ENCODE measurements at places on chromosomes 7 and 10. TPM values are rescaled to one million over a fixed set of nuclear protein-coding genes. Genes with fewer than 3 reads are reported as not detected.

TFEC gene
- total RNA-seq = 1.9 TPM

- no peaks in the 10 kb centered on the region for H3K36me3 ChIP-seq
- no peak overlapping the region for H3K4me3 ChIP-seq
- H3K4me1 ChIP-seq = no peaks in the 10 kb centered on the region
- no peaks in the 10 kb centered on the region for H3K27me3 ChIP-seq
- H3K27ac ChIP-seq = no peak overlapping the region
Measured at GRCh38 chr7:92854501-92855238, 18.3 kb upstream of the CDK6 start.

POP7 gene
- total RNA-seq = 19.1 TPM

CPA4 gene
- total RNA-seq = 6.0 TPM

H2BK1 gene
- total RNA-seq = not detected

- no peaks in the 10 kb centered on the region for H3K4me1 ChIP-seq
- H3K4me3 ChIP-seq = no peak overlapping the region
- no peaks in the 10 kb centered on the region for H3K36me3 ChIP-seq
- no peak overlapping the region for H3K27ac ChIP-seq
- no peaks in the 10 kb centered on the region for H3K27me3 ChIP-seq
Measured at GRCh38 chr10:44674536-44675386, 236.4 kb upstream of the TMEM72 start.

DNA sequence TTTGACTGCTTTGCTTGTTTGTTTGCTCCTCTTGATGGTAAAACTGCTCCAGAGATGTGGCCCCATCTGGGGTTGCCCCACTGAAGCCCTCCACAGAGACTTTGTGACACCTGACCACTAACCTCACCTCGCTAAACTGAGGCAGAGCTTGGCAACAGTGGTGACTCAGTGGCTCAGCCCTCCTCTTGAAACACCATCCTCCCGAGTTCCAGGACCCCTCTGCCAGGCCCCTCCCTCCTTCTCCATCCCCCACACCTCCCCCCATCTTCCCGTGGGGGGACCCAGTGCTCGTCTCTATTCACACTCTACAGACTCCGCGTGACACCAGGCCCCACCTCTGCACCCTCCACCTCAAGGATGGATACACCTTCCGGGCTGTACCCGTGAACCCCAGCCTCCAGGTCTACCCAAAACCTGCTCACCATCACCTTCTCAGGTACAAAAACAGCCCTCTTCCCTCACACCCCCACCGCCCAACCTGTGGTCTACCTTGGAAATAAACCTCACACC lies 19.0 kb upstream of the RET start:
- H3K36me3 ChIP-seq = no peaks in the 10 kb centered on the region
- H3K27me3 ChIP-seq = no peaks in the 10 kb centered on the region
- H3K4me1 ChIP-seq = no peaks in the 10 kb centered on the region
- no peak overlapping the region for H3K27ac ChIP-seq

LLCFC1 gene
- total RNA-seq = not detected

- H3K4me1 ChIP-seq = no peaks in the 10 kb centered on the region
- H3K27me3 ChIP-seq = no peaks in the 10 kb centered on the region
- no peaks in the 10 kb centered on the region for H3K36me3 ChIP-seq
- no peak overlapping the region for H3K4me3 ChIP-seq
- H3K27ac ChIP-seq = no peak overlapping the region
- no peak for DNase-seq
Measured at GRCh38 chr7:71320916-71321315, 189.0 kb downstream of the GALNT17 start.

- no peak overlapping the region for H3K4me3 ChIP-seq
- no peaks in the 10 kb centered on the region for H3K27me3 ChIP-seq
- H3K4me1 ChIP-seq = no peaks in the 10 kb centered on the region
- no peak overlapping the region for H3K27ac ChIP-seq
Measured at GRCh38 chr7:110373416-110373815, 717.5 kb upstream of the LRRN3 start.

SPDYE2 gene
- 0.16 TPM for total RNA-seq

TMEM254 gene
- total RNA-seq = 3.4 TPM

TMEM270 gene
- not detected for total RNA-seq

ANXA8L1 gene
- 44.2 TPM for total RNA-seq

DLX5 gene
- not detected for total RNA-seq

EFCAB10 gene
- not detected for total RNA-seq

- DNase-seq = no peak
- no peaks in the 10 kb centered on the region for H3K27me3 ChIP-seq
- no peaks in the 10 kb centered on the region for H3K4me1 ChIP-seq
- no peak overlapping the region for H3K27ac ChIP-seq
Measured at GRCh38 chr10:129602938-129603535, 136.0 kb downstream of the MGMT start.

GRCh38 chr10:111023060-111023459 lies 53.8 kb upstream of the ADRA2A start:
- H3K27me3 ChIP-seq = no peaks in the 10 kb centered on the region
- H3K4me3 ChIP-seq = no peak overlapping the region
- no peaks in the 10 kb centered on the region for H3K4me1 ChIP-seq
- no peak overlapping the region for H3K27ac ChIP-seq
- DNase-seq = no peak

OAT gene
- 42.1 TPM for total RNA-seq

DNA sequence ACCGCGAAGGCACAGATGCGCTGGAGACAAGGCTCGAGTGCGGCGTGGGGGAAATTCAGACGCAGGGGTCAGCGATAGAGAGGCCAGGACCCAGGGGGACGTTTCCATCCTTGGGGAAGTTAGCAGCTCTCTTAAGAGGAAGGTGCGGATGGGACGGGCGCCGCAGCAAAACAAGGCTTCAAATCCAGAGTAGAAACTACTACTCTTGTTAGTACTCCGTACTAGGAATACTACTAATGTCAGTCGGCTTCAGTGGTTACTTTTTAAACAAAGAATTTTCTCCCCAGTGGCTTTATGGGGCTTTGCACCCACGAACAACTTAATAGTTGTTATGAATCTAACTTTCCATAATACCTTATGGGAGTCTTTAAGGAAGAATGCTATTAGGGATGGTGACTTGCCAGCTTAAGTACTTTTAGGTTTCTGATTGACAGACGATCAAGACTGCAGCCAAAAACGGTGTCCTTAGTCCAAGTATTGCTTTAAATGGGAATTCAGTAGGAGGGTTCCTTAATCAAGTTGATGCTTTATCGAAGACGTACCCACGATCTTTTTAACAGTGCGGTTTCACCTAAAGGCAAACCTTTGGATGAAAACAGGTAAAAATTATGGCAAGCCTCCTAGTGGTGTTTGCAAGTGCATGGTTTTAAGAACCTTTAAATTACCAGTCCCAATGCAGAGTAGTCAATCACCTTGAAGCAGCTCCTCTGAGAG lies 812 bp upstream of the IDE start:
- H3K27me3 ChIP-seq = no peaks in the 10 kb centered on the region
- no peak for DNase-seq
- H3K4me3 ChIP-seq = peak overlapping the region; percentile 95
- H3K36me3 ChIP-seq = no peaks in the 10 kb centered on the region
- H3K4me1 ChIP-seq = no peaks in the 10 kb centered on the region

GRCh38 chr10:130656582-130657133 lies 520.5 kb downstream of the GLRX3 start:
- H3K27me3 ChIP-seq = no peaks in the 10 kb centered on the region
- peak; percentile 44 for DNase-seq
- no peaks in the 10 kb centered on the region for H3K4me1 ChIP-seq

GRCh38 chr10:34775044-34775637 lies 40.0 kb downstream of the PARD3 start:
- H3K36me3 ChIP-seq = no peaks in the 10 kb centered on the region
- H3K27ac ChIP-seq = no peak overlapping the region
- DNase-seq = no peak
- H3K4me1 ChIP-seq = no peaks in the 10 kb centered on the region

DNA sequence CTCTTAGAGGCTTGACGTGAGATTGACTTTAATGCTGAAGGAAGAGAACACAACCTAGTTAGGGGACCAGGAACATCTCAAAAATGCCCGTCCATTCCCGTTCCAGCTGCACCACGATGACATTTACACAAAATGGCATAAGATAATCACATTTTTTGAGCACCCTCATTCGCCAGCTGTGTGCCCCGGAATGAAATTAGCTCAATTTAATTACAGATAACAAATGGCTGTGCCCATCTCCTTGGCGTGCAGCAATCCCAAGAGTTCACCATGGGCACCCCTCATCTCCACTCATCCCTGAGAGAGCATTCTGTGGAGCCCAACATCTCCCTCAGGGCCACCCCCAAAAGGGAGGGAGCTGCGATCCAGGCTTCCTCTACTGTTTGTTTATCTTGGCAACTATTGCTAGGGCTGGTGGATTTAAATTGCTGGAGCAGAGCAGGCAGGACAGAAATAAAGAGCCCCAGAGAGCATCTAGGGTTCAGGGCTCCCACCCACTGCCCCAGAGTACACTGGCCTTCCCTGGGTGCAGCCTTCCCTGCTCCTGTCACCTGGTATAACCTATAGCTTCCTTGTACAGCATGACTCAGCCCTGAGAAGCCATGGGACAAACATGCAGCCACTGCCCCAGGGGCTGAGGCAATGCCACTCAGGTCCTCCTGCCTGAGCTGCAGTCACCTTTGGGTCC lies 263.5 kb downstream of the ZEB1 start:
- no peaks in the 10 kb centered on the region for H3K27me3 ChIP-seq
- H3K27ac ChIP-seq = peak overlapping the region; percentile 26
- no peak overlapping the region for H3K4me3 ChIP-seq
- H3K36me3 ChIP-seq = no peaks in the 10 kb centered on the region

- peak; percentile 63 for DNase-seq
- no peaks in the 10 kb centered on the region for H3K4me1 ChIP-seq
- no peaks in the 10 kb centered on the region for H3K27me3 ChIP-seq
- H3K36me3 ChIP-seq = no peaks in the 10 kb centered on the region
Measured at GRCh38 chr10:43689618-43689954, 40.9 kb upstream of the ZNF32 start.

DNA sequence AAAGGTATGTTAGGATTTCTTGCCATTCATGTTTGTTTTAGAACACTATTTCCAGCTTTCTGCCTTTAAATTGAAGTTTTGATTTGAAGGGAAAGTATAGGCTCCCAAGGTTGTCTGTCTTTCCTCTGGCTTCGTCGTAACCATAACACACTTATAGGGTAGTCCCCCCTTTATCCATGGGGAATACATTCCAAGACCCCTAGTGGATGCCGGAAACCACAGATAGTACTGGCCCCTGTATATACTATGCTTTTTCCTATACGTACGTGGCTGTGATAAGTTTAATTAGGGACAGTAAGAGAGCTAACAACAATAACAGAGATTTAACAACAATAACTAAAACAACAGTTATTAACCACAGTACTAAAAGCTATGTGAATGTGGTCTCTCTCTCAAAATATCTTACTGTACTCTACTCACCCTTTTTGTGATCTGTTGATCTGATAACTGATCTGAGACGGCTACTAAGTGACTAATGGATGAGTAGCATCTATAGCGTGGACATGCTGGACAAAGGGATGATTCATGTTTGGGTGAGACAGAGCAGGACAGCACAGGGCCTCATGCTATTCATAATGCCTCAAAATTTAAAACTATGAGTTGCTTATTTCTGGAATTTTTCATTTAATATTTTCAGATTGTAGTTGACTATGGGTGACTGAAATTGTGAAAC lies 273.1 kb downstream of the AUTS2 start:
- no peak overlapping the region for H3K4me3 ChIP-seq
- no peaks in the 10 kb centered on the region for H3K27me3 ChIP-seq
- no peaks in the 10 kb centered on the region for H3K36me3 ChIP-seq
- no peak for DNase-seq

DNA sequence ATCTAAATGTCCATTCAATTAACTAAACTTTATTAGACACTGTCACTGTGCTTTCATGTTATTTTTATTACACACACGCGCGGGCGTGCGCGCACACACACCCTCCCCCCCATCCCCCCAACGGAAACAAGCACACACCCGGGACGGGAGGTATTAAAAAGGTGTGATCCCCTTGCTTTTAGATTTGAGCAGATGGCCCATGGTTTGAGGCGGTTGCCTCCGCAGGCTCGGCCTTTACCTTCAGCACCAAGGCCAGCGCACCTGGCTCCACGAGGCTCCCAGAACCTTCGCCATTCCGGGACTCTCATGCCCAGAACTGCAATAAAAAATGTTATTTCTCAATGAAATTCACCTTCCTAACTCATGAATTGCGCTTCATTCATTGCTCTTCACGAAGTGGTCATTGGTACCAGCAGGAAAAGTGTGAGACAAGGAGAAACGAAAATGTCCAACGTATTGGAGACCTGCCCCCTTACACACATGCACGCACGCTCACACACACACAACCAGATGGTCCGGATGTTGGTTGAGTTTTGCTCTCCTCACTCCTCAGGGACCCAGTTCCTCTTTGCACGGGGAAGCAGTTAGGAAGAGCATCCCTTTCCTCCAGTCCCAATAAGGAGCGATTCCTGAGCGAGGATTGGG lies 20.8 kb upstream of the PTF1A start:
- peaks cover 16% of the 10 kb centered on the region for H3K27me3 ChIP-seq
- no peak overlapping the region for H3K27ac ChIP-seq
- H3K36me3 ChIP-seq = no peaks in the 10 kb centered on the region
- no peaks in the 10 kb centered on the region for H3K4me1 ChIP-seq

NPTX2 gene
- total RNA-seq = 3.8 TPM

- no peaks in the 10 kb centered on the region for H3K4me1 ChIP-seq
- H3K27ac ChIP-seq = no peak overlapping the region
Measured at GRCh38 chr7:20141666-20142065, 75.5 kb downstream of the MACC1 start.

C10orf62 gene
- 0.35 TPM for total RNA-seq

CARD11 gene
- 0.55 TPM for total RNA-seq

GRCh38 chr7:121831351-121831750 lies 41.6 kb upstream of the PTPRZ1 start:
- no peak overlapping the region for H3K27ac ChIP-seq
- DNase-seq = no peak
- no peak overlapping the region for H3K4me3 ChIP-seq
- H3K4me1 ChIP-seq = no peaks in the 10 kb centered on the region

GRCh38 chr7:142301299-142301698 lies 43.4 kb upstream of the PRSS58 start:
- no peaks in the 10 kb centered on the region for H3K36me3 ChIP-seq
- H3K27me3 ChIP-seq = no peaks in the 10 kb centered on the region
- no peaks in the 10 kb centered on the region for H3K4me1 ChIP-seq
- no peak overlapping the region for H3K27ac ChIP-seq

MTERF1 gene
- 5.0 TPM for total RNA-seq

DNA sequence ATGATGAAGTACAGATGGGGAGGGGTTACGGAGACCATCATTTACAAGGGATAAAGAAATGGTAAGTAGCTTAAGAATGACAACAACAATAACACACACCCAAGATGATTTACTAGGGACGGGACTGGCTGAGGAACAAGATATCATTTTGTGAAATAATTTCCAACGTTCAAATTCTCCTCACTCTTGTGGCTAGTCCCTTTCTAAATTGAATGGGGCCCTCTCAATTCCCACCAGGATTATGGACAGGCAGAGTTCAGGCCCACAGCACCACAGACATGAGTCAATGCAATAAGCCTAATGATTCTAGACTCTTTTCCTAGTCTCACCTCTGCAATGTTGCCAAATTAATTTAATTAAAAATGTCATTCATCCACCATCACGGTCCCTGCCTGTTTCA lies 448.1 kb downstream of the KCNMA1 start:
- no peak for DNase-seq
- H3K27ac ChIP-seq = no peak overlapping the region
- no peaks in the 10 kb centered on the region for H3K36me3 ChIP-seq
- no peak overlapping the region for H3K4me3 ChIP-seq
- H3K27me3 ChIP-seq = no peaks in the 10 kb centered on the region

GRCh38 chr7:90951986-90952954 lies 312.0 kb upstream of the FZD1 start:
- H3K4me3 ChIP-seq = no peak overlapping the region
- no peak for DNase-seq
- H3K4me1 ChIP-seq = no peaks in the 10 kb centered on the region
- no peak overlapping the region for H3K27ac ChIP-seq
- H3K36me3 ChIP-seq = no peaks in the 10 kb centered on the region
- H3K27me3 ChIP-seq = no peaks in the 10 kb centered on the region
